ENCODE measurements at places on chromosomes 5 and 9.

- DNase-seq = no peak
Measured at GRCh38 chr5:95327211-95327610, 42.3 kb upstream of the MCTP1 start.

DNA sequence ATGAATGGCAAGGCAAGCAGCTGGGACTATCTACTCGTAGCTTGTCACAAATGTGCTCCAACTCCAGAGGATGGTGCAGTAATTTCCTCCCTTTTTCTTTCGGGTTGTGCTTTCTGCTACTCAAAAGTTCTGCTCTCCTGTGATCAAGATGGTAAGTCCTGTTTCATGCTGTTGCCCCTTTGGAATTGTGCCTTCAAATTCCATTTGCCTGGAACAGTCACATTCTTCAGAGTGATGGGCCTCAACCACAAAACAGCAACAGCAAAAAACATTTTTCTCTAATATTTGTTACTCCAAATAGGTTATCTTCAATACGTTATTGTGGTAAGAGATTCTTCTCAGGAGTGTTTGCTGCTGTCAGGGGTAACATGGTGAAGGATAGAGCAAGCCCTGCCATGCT is 209.3 kb downstream of the PALM2AKAP2 start:
- DNase-seq = no peak

DNA sequence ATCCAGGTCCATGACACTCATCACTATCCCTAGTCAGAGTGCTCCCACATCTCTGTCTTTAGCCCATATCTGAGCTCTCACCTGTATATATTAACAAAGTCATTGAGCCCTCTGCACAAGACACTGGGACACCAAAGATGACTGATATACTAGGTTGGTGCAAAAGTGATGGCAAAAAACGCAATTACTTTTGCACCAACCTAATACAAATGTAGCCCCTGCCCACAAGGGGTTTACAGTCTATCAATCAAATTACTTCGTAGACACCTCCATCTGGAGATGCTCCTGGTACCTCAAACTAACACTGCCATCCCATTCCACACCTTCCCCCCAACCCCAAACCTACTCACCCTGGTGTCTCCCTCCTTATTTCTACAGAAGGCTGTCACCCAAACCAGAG is 194.1 kb downstream of the MCTP1 start:
- no peak for DNase-seq

DNA sequence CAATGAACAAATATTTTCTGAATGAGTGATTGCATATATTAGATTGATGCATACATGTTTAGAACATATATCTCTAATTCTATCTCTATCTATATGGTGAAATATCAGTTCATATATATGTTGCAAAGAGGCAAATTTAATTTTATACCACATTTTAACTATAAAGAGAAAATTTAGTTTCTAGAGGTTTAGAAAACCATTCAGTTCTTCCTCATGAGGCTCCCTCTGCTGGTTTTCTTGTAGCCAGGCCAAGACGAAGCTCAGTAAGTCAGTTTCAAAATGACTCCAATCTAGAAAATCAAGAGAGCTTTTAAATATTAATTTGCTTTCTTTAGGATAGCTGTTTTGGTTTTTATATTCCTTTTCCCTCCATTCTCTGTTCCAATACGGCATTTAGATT is 312.1 kb downstream of the TMEM232 start:
- DNase-seq = no peak

- no peak for DNase-seq
Measured at GRCh38 chr9:5696884-5697283, 68.0 kb downstream of the RIC1 start.
